ENCODE measurements at places on chromosomes 1 and 21.
A peak's percentile ranks its signal among the peaks of the same experiment; 100 is the strongest.

DNA sequence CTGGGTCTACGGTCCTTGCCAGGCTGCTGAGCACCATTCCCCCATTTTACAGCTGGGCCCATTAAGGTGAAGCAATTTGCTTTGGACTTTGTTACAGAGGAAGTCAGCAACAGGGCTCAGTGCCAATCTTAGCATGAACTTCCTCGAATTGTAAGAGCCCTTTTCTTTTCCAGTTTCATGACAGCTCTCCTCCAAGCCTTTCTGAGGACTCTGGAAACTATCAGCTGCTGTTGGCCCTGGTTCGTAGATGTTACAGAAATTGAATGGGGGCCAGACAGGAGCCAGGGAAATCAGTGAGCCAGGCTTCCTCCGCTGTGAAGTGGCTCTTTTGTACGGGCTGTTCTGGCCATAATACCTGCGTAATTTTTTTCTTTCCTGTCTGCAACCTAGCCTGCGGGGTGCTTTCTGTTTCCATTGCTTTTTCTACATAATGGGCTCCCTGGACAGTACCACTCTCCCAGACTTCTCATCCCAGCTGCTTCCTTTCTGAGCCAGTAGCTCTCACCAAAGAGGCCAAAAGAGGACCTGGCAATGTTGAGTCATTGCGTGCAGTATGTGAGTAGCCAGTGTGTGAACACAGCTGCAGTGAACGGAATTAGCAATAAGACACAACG lies 386.3 kb downstream of the DISC1 start:
- no peak for DNase-seq

GRCh38 chr1:9615316-9616063 lies 26.8 kb downstream of the TMEM201 start:
- peak; percentile 53 for DNase-seq

DNA sequence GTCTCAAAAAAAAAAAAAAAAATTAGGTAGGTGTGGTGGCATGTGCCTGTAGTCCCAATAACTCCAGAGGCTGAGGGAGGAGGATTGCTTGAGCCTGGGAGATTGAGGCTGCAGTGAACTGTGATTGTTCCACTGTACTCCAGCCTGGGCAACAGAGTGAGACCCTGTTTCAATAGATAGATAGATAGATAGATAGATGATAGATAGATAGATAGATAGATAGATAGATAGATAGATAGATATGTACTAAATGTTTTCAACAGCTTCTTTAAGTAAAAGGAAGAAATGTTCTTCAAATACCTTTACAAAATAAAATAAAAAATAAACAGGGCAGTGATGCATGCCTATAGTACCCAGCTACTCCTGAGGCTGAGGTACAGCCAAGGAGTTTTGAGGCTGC lies 9.8 kb downstream of the KIF1B start:
- DNase-seq: no peak

DNA sequence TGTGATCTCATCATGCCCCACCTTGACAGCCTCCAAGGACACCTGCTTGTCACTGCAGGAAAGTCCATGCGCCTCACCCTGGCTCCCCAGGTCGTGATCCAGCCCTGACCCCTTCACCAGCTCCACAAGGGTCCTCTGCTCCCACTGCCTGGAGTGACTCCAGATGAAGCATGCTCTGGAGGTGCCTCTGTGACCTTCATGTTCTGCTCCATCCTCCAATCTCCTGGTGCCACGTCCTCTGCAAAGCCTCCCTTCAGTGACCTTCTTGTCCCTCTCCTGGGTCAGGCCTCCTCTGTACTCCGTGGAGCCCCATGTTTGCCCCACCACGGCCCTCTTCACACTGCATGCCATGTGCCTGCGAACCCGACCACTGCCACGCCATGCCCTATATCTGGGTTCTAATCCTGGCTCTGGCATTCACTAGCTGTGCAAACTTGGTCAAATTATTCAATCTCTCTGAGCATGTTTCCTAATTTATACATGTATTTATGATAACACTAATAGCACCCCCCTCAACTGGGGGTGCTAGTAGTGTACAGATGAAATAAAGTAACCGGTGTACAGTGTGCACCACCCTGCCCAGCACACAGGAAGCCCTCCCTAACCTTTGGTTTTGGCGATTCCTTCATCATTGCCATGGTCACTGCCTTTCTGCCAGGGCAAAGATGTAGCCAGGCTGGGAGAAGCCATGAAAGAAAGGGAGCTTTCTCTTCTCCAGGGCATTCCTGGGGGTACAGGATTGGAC lies 77.4 kb downstream of the STUM start:
- DNase-seq: no peak

GRCh38 chr1:5532811-5533210 lies 459.4 kb downstream of the NPHP4 start:
- no peak for DNase-seq

- DNase-seq: no peak
Observed at GRCh38 chr1:223231581-223231980, 88.5 kb upstream of the TLR5 start.

DNA sequence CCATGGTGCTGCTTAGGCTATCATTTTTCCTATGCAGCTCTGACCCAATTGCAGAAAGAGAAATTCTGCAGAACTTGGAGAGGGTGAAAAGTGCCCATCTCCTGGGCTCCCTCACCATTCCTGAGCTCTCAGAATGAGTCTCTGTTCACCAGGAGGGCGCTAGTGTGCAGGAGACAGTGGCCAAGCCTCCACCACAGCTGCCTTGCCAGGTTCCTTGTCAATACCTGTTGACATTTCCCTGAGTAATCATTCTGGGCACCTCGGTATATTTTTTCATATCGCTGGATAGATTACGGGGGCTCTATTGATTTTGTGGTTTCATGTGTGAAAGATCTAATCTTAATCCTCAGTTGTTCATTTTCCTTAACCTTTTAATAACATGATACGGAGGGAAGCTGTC lies 13.0 kb upstream of the C8B start:
- no peak for DNase-seq

DNA sequence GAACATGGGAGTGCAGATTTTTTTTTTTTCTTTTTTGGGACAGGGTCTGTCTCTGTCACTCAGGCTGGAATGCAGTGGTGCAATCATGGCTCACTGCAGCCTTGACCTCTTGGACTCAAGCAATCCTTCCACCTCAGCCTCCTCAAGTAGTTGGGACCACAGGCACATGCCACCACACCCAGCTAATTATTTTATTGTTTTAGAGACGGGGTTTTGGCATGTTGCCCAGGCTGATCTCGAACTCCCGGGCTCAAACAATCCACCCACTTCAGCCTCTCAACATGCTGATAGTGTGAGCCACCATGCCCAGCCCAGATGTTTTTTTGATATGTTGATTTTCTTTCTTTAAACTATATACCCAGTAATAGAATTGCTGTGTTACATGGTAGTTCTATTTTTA lies 57.7 kb downstream of the RGSL1 start:
- DNase-seq: no peak

- DNase-seq: no peak
Observed at GRCh38 chr1:119981496-119981895, 85.2 kb upstream of the ADAM30 start.

DNA sequence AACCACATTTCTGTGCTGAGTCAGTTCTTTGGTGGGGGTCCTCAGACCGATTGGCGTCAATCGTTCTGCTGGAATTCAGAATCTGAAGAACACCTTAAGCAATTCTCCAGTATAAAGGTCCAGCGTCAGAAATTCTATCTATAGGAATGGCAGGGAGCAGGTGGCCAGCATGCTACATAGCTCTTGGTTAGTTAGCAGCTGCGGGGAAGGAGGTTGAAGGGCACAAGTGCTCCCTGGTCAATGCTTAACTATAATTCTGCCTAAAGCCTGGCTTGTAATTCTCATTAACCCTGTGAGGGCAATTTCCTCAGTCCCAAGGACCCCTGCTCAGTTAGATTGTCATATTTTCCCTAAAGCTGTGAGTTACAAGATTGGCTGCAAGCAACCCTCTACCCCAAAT lies 54.3 kb upstream of the GALNT2 start:
- DNase-seq: no peak

DNA sequence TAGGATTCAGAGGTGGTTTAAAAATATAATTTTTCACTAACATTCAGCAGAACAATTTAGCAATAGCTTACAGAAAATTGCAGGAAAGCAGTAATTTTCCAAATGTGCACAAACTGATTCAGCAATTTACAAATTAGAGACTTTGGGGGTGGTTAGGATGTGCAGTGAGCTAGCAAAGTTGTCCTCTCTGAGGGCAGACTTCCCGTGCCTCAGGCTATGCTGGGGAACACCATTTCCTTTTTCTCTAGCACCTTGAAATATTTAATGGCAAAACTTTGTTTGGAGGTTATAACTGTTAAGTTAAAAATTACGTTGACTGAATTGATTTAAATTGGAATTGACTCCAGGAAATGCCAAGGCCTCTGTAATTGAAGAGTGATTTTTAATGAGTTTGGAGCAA lies 258.9 kb downstream of the PTBP2 start:
- no peak for DNase-seq

GRCh38 chr1:195606483-195606882 lies 1001.8 kb downstream of the KCNT2 start:
- no peak for DNase-seq

- DNase-seq: no peak
Observed at GRCh38 chr1:43284065-43284464, 1.3 kb downstream of the C1orf210 start.

DNA sequence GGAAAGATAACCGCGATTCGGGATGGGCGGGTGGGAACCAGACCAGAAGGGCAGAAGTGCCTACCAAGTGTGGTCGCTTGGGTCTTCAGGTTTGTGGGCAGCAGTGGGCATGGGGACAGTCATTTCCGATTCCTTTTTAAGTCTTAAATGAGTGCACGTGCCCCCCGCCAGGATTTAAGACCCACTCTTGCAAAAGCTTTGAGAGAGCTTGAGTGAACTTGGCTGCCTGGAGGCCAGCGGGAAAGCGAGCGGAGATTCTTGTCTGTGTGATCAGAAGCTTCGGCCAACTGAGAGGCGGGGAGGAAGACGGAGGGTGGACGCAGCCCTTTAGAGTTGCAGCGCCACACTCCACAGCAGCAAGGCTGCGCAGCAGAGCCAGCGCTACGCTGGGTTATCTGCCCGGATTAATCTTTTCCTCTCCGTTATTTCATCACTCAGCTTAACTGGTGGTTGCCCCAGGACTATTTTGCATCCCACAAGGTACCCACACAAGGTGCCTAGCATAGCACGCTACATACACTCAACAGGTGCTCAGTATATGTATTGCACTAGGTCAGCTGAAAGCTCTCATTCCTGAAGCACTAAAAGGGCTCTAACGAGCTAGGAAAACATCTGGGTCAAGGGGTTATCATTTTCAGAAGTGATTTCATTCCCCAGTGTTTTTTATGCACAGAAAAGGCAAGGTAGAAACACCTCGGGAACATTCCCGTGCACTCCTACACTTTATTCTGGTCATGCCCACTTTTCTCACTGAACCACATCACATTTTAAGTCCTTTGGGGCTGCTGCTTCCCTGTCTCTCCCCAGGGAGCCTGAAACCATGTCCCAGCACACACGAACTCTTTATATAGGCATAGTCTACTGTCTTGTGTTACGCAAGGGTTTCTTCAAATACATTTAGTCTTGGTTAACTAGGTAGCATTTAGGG lies 1.5 kb upstream of the BATF3 start:
- no peak for DNase-seq

- no peak for DNase-seq
Observed at GRCh38 chr1:53992085-53992874, 25.7 kb downstream of the LDLRAD1 start.

GRCh38 chr1:226545836-226546596 lies 2.5 kb upstream of the STUM start:
- no peak for DNase-seq

GRCh38 chr1:220770245-220770913 lies 16.3 kb upstream of the MTARC1 start:
- DNase-seq: no peak

DNA sequence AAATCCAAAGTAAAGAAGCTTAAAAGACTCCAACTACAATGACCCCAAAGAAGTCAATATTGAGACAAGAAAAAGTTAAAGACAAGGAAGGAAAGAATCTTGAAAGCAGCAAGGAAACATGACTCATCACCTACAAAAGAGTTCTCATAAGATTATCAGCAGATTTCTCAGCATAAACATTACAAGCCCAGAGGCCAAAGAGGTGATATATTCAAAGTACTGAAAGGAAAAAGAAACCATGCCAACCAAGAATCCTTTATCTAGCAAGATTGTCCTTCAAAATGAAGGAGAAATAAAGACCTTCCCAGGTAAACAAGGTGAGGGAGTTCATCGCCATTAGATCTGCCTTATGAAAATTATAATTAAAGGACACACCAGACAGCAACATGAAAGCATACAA lies 49.8 kb downstream of the CSMD2 start:
- no peak for DNase-seq

GRCh38 chr1:228747301-228747935 lies 12.1 kb downstream of the RHOU start:
- no peak for DNase-seq

DNA sequence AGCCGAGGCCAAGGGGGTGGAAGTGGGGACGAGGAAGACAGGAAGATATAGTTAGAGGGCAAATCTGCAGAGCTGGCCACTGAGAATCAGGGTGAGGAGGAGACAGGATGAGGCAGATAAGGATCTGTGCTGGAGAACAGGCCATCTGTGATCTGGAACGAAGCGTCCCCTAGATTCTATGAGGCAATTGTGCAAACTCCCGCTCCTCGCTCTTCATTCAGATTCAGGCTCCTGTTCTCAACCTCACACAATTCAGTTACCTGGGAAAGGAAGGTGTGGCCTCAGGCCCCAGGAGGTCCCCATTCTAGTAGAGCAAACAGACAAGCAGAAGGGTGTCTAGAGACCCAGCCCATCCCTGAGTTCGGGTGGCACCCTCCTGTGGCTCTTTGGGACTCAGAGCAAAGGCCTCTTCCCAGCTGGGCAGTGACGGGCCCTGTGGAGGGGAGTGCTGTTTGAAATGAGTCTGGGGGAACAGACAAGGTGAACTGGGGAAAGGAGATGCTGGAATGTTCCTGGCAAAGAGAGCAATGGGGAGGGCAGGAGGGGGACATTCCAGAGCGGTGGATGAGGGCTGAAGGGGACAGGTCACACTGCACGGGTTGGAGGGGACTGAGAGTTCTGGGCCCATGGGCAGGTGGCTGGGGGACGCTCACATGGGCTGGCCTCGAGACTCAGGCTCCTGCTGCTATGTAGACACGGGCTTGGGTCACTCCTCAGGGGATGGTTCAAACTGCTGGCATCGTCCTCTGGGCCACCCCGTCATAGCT lies 39.9 kb upstream of the AJAP1 start:
- DNase-seq: no peak

DNA sequence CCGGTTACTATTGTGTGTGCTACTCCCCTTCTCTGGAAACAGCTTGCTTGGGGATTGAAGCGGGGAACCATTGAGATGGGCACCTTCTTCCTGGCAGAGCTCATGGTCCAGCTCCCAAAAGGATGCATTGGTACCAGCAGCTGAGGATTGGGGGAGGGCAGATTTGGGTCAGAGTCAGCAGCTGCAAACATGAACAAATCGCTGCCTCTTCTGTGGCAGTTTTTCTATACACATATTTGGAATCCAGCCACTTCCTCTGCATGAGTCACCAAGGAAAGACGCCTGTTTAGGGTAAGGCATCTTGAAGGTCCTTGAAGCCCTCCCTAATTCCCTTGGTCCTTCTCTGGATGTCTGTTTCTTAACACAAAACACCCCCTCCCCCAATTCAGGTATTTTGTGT lies 104.7 kb downstream of the DAB1 start:
- peak; percentile 8 for DNase-seq

GRCh38 chr1:245298781-245299180 lies 144.0 kb downstream of the KIF26B start:
- no peak for DNase-seq

Measured in RWPE1 (cell line).